ENCODE measurements at places on chromosomes 2 and 18.

DNA sequence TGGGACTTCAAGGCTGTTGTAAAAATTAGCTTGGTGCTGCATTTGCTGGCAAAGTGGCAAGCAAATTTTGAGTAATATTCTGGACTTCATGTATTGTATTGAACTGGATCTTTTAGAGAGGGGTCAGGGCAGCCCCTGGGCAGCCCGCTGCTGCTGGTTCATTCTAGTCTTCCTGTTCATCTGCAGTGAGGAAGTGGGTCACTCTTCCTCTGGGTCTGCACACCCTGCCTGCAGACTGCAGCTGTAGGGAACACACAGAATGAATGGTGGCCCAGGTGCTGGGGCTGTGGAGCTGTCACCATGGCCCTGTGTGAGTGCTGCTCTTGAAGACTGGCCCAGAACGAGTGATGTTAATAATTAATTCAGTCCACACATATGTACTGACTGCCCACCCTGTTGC, 9.4 kb downstream of the SH3RF3 start:
- DNase-seq = no peak

GRCh38 chr2:60569680-60570111, 16.2 kb upstream of the BCL11A start:
- no peak for DNase-seq

GRCh38 chr18:11407940-11408339, 201.5 kb upstream of the SLC35G4 start:
- DNase-seq = no peak

DNA sequence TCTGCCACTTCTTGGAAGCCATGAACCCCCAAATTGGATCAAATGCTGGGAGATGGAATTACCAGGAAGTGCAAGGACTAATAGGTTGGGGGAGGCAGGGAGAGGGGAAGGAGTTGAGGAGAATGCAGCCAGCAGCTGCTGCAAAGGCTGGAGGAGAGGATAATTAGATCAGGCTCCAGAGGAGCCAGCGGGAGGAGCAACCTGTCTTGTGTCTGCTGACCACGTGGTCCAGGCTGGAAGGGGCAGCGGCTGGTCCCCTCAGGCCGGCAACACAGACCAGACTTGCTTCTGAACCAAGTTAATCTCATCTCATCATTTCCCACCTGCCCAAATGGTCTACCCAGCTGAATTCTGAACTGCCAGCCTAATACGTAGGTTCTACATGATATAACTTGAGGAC, 68.3 kb downstream of the MRO start:
- no peak for DNase-seq

DNA sequence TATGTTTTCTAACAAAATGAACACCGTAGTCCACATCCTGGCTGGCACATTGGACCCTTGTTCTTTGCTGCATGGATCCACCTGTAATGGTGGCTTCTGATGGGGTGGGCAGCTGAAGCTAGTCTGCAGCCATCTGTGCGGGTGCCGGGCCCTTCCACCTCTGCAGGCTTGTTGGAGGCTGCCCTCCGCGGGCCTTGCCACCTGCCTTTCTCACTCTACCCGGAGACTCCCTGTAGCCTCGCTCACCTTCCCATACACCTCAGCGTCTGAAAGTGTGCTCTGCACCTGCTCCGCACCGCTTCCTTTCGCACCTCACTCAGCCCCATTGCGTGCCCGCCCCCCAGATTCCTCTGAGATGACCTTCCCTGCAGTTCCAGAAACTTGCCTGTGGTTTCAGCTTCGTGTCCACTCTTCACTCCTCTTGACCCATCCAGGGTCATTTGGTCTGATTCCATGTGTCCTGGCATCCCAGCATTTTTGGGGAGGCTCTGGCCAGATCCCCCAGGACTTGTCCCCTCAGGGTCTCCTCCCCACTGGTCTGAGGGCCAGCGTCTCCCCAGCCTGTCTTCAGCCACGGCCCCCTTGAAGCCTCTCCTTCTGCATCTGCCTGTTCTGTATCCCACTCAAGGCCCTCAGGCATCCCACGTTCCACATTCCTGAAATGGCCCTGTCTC, 18.2 kb downstream of the ATG4B start:
- no peak for DNase-seq

- no peak for DNase-seq
These were observed 20.9 kb downstream of the MARCHF4 start for GRCh38 chr2:216351172-216351925.

GRCh38 chr2:228771315-228771714, 499.8 kb downstream of the PID1 start:
- no peak for DNase-seq

- no peak for DNase-seq
These were observed 454.1 kb upstream of the SALL3 start for GRCh38 chr18:78525366-78526111.

Data from effector memory CD4-positive, alpha-beta T cell (primary cell).